ENCODE measurements at places on chromosomes 16 and 17.

DNA sequence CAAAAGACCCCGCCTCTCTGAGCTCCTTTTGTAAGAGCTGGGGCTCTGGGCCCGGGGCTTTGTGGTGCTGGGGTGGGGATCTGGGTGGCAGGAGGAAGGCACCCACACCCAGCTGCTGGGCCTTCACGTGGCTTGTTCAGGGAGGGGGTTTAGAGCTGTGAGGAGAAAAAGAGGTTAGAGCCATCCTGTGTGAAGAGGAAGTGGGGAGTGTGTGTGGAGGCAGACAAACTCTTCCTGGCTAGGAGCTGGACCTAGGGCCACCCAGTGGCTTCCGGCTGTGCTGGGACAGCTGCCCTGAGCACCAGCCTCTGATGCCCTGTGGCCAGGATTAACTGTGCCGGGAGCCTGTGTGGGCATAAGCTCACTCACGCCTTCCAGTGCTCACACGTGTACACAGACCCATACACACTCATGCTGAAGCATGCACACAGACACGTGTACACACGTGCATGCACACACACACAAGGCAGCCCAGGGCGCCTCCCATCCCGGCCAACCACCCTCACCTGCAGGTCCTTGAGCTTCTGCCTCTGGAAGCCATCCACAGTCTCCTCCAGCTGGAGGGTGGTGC, 7.4 kb downstream of the CIBAR2 start:
- DNase-seq = no peak

GRCh38 chr16:83031524-83031923, 404.8 kb downstream of the CDH13 start:
- DNase-seq = no peak

DNA sequence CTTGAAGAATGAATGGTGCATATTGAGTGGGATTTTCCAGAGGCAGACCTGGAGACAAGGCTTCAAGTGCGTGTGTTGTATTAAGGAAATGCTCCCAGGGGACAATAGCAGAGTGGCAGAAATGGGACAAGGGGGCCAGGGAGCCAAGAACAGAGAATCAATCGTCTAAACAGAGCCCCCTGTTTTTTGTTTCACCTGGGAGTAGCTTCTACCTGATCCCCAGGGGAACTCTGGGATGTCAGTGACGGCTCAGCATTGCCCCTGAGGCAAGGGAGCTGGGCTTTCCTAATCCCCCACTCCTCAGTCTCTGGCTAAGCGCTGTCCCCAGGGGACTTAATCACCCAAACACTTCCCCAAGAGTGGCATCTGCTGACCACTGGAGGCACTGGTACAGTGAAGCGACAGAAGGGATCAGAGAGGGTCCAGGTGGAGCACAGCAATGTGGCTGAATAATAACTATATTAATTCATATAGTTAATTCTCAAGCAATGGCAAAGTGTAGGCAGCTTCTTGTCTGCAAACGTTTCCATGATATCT, 35.7 kb upstream of the C16orf78 start:
- DNase-seq = no peak

DNA sequence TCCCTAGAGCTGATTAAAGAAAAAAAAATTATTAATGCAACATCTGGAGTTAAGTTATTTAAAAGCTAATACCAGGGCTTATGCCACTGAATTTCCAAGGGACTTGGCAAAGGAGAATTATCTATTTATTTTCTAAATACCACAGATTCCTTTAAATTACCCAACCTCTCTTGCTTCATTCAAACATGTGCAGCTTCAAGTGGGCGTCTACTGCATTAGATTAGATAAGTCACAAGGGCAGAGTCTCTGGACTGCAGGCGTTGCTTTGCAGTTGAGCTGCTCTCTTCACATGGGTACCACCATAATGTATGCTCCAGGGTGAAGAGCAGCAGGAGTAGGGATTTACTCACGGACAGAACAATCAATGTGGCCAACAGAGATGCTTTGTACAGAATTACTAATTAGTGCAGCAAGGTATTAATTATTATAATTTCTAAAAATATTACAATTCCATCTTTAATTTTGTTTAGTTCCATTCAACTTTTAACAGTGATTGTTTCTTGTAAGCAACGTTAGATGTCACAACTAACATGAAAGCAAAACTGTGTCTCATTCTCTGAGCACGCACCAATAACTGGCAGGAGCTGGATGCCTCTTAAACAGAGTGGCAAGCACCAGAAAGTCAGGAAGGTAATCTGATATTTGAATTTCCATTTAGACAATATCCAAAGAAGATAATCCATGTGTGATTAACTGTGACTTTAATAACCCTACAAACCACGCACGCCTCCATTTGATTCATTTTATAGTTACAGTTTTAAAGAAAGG, 214.2 kb downstream of the STX8 start:
- DNase-seq = no peak

GRCh38 chr16:75593825-75594820, 27.9 kb downstream of the GABARAPL2 start:
- no peak for DNase-seq

DNA sequence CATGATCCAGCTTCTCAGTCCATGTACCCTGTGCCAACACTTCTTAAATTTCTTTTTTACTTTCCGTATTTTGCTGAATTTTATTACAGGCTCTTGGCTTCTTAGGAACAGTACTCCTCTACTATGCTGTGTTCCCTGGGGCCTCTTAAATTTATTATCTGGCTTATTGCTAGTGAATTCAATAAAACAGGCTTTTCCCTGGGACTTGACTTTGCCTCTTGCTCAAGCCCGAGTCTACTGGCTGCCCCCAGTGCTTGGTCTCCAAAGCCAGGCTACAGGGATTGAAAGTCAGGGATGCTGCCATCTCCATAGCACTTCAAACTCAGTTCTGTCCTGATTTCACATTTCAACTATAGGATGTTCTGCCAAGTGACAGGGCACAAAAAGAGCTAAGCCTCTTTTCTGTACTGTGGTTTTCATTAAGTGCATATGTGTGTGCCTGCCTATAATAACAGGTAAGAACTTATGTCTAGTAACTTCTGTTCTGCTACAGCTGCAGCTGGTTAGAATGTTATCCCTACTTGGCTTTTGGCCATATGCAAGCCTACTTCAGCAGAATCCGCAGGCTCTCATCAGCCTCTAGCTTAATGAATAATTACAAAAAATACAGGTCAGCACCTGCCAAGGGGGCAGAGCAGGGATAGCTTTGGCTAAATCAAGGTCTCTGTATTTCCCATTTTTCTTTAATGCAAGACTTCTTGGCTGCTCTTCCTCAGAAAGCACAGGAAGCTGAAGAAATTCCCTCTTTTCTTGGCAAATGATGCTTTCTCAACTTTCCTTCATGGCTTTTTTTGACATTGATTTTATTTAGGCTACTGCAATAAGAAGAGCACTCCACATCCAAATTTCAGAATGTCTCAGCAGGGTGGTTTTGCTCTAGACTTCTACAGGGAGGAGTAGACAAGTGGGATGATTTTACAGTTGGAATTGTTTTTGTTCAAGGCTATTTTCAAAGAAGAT, 8.2 kb downstream of the FAM20A start:
- DNase-seq = no peak

DNA sequence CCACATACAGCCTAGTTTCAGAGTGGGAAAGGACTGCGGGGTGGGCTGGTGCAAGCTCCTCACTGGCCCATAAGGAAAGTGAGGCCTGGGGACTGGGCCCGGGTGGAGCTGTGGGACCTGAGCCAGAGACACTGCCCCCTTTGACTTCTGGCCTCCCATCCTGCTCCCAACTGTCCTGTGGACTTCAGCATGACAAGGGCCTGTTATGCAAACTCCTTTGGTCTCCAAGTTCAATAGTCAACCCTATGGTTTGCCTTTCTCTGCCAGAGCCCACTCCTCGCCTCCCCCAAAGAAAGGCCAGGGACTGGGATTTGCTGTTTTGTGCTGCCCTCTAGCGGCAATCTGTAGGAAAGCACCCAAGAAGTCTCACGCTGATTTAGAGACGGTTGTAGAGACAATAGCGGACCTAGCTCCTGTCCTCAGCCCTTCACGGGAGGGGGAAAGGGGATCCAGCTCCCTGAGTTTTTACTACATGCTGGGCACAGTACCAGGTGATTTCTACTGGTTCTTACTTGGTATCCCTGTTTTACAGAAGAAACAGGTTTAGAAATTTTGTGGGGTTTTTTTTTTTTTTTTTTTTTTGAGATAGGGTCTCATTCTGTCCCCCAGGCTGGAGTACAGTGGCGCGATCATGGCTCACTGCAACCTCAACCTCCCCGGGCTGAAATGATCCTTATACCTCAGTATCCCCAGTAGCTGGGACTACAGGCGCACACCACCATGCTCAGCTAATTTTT, 1.2 kb upstream of the TLCD3B start:
- no peak for DNase-seq

DNA sequence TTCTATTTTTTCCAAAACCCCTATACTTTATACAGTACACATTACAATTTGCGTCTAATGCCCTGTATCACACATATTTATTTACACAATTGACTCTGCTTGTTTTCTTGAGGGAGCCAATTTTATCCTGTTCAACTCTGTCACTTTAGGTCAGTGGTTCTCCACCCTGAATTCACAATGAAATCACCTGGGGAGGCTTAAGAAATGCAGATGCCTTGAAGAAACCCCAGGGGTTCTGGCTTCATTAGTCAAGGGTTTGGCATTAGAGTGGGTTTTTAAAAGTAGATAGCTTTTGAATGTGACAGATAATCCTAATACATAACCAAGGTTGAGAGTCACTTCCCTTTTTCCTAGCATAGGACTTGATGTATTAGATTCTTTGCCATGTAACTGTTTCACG, 398.6 kb upstream of the ERCC4 start:
- no peak for DNase-seq
